ENCODE measurements at places on chromosomes 1 and 21.

- DNase-seq, result no peak
Observed at GRCh38 chr1:209086486-209087192, 496.9 kb upstream of the CAMK1G start.

DNA sequence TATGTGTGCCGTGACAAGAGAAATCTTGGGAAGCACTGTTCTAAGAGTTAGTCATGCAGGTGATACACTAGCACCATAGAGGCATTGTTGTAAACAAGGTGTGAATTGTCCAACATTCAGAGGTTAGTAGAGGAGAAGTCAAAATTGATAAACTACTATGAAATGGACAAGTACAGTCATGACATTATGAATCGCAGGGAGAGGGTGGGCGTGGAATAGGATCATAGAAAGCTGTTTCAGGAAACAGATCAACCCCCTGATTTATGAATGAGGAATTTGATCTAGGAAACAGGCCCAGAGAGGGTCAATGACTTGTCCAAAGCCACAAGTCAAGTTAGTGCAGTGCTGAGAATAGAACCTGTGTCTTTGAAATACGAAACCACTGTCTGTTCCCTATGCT is 58.5 kb upstream of the LAX1 start:
- DNase-seq, result no peak

DNA sequence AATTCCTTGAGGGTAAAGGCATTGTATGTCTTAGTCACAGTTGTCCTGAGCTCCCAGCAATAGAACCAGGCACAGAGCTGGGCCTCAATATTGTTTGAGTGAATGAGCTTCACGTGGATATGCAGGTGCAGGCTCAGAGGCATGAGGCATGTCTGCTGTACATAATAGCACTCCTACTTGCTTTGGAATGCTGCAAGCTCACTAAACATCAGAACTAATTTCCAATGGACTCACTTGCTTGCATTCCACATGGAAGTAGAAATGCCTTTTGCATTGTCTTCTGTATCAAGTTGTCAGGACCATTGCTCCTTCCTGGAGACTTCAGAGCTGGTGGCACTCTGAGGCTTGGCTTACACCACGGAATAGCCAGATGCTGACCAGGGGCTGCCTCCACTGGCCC is 37.1 kb downstream of the INAVA start:
- DNase-seq, result no peak

DNA sequence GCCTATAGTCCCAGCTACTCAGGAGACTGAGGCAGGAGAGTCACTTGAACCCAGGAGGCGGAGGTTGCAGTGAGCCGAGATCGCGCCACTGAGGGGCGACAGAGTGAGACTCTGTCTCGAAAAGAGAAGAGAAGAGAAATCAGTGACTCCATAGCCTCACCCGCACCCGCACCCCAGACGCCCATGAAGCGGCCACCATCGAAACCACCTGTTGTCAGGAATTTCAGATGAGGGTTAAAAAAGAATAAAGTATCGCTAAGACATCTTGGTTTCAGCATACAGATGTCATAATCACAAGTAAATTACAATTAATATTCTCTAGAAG is 47.4 kb downstream of the NPHP4 start:
- DNase-seq, result no peak

DNA sequence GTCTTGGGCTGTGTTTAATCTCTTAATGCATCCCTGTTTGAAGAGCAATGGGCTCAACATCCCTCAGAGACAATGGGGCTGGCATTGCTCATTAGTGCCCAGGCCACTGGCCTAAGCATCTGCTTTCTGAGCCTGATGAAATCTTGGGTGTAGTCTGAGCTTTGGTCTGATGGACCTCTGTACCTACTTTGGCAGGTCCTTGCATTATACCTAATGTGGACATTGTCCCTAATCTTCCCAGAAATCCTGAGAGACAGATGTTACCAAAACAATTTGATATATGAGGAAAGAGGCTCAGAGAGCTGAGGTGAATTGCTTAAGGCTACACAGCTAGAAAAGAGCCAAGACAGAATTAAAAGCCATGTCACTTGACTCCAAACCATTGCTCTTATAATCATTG is 95.0 kb downstream of the PTPRU start:
- no peak for DNase-seq

GRCh38 chr1:83901547-83902155 is 97.3 kb downstream of the TTLL7 start:
- DNase-seq, result no peak

GRCh38 chr1:12048372-12048771 is 14.7 kb upstream of the TNFRSF8 start:
- DNase-seq, result no peak

GRCh38 chr21:35962917-35963316 is 97.4 kb downstream of the SETD4 start:
- DNase-seq, result no peak

DNA sequence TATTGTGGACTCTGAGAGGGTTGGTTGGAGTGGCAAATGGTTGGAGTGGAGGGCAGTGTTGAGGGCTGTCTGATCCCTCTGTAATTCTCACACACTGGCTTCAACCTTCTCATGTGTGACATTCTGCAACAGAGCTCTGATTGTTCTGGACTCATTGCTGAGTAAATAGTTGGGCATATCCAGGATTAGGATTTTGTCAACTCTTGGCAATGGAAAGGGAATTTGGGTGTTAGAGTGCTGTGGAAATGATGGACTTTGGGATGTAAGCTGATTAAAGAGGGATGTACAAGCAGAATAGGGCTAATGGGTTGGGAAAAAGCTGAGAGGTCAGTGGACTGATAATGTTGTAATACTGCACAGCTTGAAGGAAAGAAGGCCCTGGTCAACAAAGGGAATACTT is 16.5 kb downstream of the TLCD4 start:
- DNase-seq, result no peak

- DNase-seq, result no peak
Observed at GRCh38 chr1:24379733-24380315, 33.8 kb downstream of the STPG1 start.
